ENCODE measurements at places on chromosomes 3 and 15.
A peak's percentile ranks its signal among the peaks of the same experiment; 100 is the strongest.

DNA sequence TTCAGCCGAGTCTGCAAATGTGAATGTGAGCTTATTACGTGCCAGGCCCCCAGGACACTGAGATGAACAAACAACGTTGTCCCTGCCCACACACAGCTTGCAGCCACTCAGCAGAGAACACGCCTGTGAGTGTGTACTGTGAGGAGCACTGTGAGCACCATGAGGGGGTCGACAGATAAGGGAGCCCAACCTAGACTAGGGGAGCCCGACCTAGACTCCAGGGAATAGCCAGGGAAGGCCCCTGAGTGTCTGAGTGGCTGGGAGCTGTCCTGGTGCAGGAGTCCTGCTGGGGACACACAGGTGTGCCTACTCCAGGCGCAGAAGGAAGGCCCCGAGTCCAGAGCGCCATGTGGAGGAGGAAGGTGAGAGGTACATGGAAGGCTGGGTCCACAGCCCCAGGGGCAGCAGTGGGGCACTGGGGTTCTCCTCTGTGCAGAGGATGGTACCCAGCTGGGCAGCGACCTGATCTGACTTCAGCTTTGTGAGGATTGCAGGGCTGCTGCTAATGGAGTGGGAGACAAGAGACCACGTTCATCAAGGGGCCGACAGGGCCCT is 36.5 kb downstream of the MGLL start:
- no peak for DNase-seq

- DNase-seq, result no peak
These were observed 323.3 kb upstream of the CTNNB1 start for GRCh38 chr3:40876009-40876408.

GRCh38 chr15:60801395-60801794 is 322.5 kb upstream of the ICE2 start:
- DNase-seq, result no peak

- DNase-seq, result no peak
These were observed 617.5 kb downstream of the RBMS3 start for GRCh38 chr3:29898171-29898965.

GRCh38 chr3:157088601-157089454 is 71.1 kb downstream of the CCNL1 start:
- peak; percentile 89 for DNase-seq

DNA sequence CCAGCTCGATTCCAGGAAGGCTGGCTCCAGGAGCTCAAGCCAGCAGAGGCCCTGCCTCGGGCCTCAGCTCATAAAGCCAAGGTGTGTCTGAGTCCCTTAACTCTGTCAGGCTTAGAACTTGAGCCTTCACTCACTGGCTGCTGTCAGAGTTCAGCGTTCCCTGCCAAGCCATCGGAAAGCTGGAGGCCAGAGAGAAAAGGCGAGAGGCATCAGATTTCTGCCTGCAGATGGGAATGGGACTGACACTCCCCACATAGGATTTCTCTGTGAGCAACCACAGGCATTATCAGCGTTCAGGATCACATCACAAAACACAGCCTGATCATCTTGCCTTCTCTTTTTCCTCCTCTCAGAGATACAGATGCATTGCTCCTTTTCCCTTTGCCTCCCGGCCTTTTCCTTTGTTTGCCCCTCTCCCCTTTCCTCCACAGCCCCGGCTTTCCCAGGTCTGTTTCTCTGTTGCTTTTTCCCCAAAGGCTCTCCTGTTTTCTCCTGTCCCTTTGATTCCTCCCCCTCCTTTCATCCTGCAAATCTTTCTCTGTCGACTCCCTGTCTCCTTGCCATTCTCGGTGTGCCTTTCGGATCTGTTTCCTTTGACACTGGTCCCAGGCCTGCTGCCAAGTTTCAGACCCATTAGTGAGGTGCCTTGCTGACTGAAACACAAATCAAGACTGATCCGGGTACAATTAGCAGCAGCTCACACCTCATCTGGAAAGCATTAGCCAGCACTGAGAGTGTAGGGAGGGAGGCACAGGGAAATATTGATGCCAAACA is 44.5 kb upstream of the BOC start:
- no peak for DNase-seq

DNA sequence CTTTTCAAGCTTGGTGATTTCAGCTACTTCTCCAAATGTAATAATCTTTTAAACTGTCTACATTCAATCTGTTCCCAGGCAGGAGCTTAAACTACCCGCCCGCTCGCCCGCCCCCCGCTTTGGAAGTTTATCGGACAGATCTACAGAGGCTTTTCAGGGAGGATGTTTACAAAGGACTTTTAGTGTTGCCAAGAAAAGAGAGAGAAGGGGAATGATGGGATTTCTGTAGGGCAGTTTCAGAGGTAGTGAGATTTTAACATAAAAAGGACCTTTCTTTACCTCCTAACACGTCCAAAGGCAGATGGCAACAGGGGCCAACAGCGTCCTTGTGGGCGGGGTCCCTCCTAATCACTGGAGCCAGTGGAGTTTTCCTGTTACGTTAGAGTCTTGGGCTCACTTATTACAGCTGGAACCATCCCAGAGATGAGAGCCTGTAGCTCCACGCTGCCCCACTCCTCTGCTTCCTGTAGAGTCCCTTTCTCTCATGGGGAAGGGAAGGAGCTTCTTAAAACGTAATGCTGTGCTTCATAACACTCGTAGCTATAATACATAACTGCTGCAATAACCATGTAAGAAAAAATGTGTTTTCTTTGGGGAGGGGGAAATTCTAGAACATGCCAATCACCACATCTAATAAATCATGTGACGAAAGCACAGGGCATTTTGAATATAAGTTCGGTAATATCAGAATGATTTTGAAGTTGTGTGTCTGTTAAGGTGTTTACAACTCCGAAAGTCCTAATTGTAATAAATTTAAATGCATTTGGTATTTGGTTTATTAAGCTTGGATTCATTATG is 30.9 kb downstream of the HES1 start:
- no peak for DNase-seq

GRCh38 chr15:96414875-96415274 is 84.4 kb downstream of the NR2F2 start:
- no peak for DNase-seq

DNA sequence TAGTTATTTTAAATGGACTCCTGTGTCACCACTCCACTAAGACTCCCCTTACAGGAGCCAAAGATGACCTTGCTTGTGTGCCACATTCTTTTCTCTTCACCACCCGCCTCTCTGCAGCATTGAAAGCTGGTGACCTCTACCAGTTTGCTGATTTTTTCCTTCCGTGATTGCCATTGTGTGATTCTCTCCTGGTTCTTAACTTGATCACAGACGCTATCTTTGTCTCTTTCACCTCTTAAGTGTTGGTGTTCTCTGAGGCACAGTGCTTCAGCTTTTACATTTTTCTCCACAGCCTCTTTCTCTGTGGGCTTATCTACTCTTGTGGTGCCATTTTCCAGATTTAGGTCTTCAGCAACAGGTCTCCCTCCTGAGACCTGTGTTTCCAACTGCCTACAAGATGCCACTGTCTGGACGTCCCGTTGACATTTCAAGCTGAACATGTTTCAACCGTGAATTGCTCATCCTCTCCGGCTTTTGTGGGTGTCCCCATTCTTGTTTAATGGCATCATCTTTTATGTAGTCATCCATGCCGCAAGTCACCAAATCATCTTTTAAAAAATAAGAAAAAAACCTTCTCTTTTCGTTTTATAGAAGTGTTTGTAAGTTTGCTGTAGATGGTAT is 26.5 kb downstream of the IQGAP1 start:
- no peak for DNase-seq

- DNase-seq, result no peak
These were observed 12.3 kb downstream of the PGBD4 start for GRCh38 chr15:34114215-34114614.

DNA sequence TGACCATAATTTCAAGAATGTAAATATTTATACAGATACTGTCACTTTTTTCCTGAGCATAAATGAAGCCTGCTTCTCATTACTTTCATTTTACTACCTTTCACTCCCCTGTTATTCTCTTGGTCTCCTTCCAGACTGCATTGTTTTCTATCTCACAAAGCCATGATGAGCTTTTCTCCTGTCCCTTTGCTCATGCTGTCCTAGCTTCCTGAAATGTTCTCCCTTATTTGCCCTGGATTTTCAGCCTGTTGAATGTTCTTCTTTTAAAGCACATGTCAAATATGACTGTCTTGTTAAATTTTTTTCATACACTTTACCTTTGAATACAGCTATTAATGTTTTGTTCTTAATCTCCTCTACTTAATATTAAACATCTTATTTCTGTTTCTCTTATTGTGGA is 31.7 kb downstream of the ATP11B start:
- no peak for DNase-seq

DNA sequence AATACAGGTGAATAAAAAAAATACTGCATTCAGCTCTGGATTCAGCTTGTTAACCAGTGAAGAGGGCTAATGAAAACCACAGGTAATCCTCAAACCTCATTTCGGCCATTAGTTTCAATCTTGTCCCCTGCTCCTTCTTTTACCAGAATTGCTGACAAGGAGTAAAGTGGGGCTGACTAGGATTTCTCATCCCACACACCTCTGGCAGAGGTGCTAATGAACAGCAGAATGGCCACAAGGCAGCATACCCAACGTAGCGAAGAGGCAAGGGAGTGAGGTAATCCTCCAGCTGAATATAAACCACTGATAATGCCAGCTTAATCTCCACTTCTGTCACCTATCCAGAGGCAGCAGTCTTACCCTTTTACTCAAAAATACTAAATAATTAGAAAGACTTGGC is 248.8 kb upstream of the CDIN1 start:
- no peak for DNase-seq

- DNase-seq, result no peak
These were observed 192.9 kb upstream of the NECTIN3 start for GRCh38 chr3:110878692-110879091.

GRCh38 chr3:196499061-196499460 is 4.5 kb downstream of the RNF168 start:
- no peak for DNase-seq

DNA sequence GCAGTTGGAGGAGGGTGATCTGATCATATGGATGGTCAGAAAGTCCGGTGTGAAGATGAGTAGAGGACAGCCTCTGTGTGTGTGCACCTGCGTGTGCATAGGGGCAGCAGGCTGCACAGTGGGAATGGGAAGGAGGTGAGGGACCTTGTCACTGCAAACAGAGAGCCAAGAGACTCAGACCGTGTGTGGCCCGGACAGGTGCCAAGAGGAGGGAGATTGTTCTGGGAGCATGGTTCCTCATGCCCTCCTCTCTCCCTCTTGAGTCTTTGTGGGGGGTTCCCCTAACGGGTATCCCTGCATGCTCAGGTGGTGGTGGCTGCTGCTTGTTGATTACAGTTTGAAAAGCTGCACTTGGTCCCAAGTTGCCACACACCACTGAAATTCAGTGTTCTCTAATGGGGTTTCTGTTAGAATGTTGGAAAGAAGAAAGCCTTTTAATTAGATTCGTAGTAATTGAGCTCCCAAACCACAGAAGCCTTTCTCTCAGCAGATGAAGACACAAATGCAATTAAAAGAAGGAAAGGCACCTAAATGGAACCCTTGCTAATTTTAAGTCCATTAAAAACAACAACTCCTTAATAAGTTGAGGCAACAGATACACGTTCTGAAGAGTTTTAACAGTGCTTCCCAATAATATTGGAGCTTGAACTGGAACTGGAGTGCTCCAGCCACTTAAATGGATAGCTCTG is 68.9 kb downstream of the CHRNA7 start:
- no peak for DNase-seq

- DNase-seq, result no peak
These were observed 51.0 kb downstream of the TPRA1 start for GRCh38 chr3:127539366-127540060.

GRCh38 chr3:67781218-67781617 is 126.8 kb upstream of the SUCLG2 start:
- no peak for DNase-seq

GRCh38 chr15:31897746-31898145 is 132.6 kb upstream of the CHRNA7 start:
- DNase-seq, result no peak

DNA sequence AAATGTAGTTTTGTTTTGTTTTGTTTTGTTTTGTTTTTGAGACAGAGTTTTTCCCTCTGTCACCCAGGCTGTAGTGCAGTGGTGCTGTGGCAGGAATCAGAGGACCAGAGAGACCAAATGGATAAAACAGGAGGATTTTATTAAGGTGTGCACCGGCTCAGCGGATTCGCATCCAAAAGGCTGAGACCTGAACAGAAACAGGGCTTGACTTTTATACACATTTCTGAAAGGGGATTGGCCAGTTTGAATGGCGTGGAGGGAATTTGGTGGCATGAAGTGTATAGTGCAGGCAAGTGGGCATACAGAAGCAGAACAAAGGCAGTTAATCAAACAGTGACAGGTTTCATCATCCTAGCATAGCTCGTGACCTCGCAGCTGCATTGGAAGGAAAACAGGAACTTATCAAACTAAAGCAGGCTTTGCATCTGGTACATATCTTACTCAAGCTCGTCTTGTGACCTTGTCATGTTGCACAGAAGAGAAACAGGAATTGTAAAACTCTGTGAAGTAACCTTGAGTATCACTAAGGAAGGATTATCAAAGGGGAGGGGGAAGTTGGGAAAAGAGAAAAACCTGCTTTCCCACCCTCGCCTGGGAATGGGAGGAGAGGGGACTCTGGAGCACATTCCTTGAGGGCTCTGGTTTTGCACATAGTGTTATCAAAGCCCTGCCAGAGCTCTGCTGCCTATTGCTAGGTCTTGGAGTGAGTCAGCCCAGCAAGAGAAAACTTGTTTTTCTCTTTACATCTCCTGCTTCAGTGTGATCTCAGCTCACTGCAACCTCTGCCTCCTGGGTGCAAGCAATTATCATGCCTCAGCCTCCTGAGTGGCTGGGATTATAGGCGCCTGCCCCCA is 38.5 kb downstream of the C3orf62 start:
- no peak for DNase-seq

- no peak for DNase-seq
These were observed 95.4 kb downstream of the SRGAP3 start for GRCh38 chr3:9153904-9154619.

DNA sequence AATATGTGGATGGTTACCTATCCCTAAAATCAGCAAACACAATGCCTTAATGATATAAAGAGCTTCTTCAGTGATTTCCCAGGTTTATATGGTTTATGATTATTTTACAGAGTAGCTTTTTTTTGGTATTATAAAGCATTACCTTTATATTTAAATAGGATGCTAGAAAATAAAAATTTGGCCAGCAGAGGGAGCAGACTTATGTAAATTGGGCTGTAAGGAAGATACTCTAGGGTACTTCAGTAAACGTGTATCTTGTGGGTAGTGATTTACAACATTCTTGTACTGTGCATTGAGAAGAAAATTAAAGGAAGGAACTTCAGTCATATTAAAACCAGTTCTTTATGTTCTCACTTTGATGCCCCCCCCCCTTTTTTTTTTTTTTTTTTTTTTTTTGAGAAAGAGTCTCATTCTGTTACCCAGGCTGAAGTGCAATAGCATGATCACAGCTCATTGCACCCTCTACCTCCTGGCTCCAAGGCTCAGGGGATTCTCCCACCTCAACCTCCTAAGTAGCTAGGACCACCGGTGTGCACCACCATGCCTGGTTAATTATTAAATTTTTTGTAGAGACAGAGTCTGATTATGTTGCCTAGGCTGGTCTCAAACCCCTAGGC is 167.9 kb downstream of the BBX start:
- DNase-seq, result no peak

DNA sequence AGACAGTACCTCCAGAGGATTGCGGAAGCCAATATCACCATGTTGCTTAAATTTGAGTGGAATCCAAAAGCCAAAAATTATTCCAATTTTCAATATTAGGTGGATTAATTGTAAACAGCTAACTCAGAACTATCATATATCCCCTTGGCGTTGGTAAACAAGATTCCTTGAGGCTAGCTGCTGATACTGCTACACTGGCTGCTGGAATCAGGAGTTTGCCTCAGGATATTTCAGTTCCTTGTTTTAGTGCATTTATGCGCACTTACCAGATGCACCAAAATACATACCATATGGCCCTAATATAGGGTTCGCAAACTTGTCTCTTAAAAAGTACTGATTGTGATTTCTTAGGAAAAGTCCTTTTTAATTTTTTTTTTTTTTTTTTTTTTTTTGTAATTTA is 605.2 kb upstream of the NAALADL2 start:
- DNase-seq, result no peak
